ENCODE measurements at places on chromosomes 16 and 17. TPM values are rescaled to one million over a fixed set of nuclear protein-coding genes. Genes with fewer than 3 reads are reported as not detected.

Gene GDE1
- polyA plus RNA-seq = 21.5 TPM

DNA sequence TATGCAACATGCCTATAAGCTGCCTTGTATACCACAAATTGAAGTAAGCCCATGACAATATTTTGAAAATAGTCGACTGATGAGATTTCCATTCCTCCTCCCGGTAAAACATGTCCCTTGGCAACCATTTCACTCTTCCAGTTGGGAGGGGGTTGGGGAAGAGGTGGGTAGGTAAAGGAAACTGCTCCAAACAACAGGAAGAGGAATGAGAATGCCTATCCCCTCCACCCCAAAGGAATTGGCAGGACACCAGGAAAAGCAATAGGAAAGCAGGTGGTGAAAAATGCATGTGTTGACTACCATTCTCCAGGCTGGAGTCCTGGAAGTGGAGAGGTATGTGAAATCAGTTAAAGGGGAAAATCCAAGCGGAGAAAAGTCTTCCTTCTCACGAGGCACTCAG lies 455.9 kb upstream of the PSMD7 start:
- no peak overlapping the region for H3K4me3 ChIP-seq
- H3K27me3 ChIP-seq = no peaks in the 10 kb centered on the region
- no peaks in the 10 kb centered on the region for H3K36me3 ChIP-seq
- DNase-seq = no peak
- no peak overlapping the region for H3K27ac ChIP-seq

Gene XYLT1
- 0.25 TPM for polyA plus RNA-seq

Gene KCNG4
- polyA plus RNA-seq = not detected

GRCh38 chr17:61087024-61087423 lies 312.6 kb upstream of the TBX2 start:
- H3K4me3 ChIP-seq = no peak overlapping the region
- H3K27me3 ChIP-seq = no peaks in the 10 kb centered on the region
- no peaks in the 10 kb centered on the region for H3K4me1 ChIP-seq
- no peaks in the 10 kb centered on the region for H3K36me3 ChIP-seq
- H3K27ac ChIP-seq = no peak overlapping the region

DNA sequence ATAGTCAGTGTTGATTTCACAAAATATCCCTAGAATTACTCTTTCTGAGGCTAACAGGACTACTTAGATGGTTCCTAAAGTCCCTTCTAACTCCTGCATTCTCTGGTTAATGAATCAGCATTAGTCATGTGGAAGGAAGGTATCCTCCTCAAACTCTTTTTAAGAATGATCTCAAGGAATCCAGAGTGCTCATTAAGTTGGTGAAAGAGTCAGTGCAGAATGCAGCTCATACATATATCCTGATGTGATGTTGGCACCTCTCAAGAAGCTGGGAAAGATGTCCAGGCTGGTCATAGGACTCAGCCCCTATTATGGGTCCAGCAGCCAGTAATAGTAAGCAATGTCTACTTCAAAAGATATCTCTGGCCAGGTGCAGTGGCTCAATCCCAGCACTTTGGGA lies 65.5 kb downstream of the PIGL start:
- no peak for DNase-seq
- no peak overlapping the region for H3K4me3 ChIP-seq
- no peaks in the 10 kb centered on the region for H3K27me3 ChIP-seq
- H3K4me1 ChIP-seq = peaks cover 15% of the 10 kb centered on the region
